ENCODE measurements at places on chromosomes 7 and 10.
A peak's percentile ranks its signal among the peaks of the same experiment; 100 is the strongest.

DNA sequence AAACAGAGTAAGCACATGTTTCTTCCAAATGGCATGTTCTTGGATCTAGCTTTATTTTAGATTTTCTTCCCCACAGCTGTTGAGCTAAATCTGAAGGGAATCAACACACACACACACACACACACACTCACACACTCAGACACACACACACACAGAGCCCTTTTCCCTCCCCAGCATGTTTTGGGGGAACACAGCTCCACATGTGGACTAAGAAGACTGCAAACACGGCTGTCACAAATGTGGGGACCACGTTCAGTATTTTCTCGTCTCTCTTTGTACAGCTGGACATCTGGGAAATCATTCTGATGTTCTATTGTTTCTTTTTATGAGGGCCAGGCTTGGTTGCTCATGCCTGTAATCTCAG is 116.3 kb downstream of the ABLIM1 start:
- no peak for DNase-seq

- DNase-seq = peak; percentile 32
These were observed 71.2 kb downstream of the LRRTM3 start for GRCh38 chr10:66996996-66997395.

GRCh38 chr7:35505066-35505465 is 189.9 kb downstream of the HERPUD2 start:
- no peak for DNase-seq

GRCh38 chr7:78165454-78165853 is 366.9 kb downstream of the PHTF2 start:
- no peak for DNase-seq

DNA sequence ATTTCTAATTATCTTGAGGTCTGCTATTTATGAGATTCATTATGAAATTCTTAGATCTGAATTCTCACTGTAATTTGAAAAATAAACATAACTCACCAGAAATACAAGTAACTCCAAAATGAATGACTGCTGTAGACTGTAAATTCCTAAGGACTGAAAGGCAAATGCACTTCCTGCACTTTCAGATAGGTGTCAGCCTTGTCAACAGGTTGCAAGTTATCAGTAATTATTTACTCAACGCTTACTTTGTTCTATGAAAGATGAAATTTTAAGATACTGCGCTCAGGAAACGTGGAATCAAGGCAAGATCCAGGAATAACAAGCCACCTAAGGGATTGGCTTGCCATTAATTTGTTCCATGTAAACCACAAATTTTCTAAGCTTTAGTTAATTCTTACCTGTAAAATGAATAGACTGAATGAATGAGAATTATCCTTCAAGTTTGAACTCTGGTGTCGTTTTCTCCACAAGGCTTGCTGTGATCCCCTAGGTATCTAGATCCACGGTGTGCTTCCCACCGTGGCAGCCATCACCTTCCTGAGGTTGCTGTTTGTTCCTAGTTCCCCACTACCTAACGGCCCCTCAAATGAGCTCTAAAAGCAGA is 12.6 kb downstream of the DHX32 start:
- DNase-seq = peak; percentile 27

GRCh38 chr10:44993922-44994751 is 6.6 kb upstream of the ZNF22 start:
- no peak for DNase-seq

DNA sequence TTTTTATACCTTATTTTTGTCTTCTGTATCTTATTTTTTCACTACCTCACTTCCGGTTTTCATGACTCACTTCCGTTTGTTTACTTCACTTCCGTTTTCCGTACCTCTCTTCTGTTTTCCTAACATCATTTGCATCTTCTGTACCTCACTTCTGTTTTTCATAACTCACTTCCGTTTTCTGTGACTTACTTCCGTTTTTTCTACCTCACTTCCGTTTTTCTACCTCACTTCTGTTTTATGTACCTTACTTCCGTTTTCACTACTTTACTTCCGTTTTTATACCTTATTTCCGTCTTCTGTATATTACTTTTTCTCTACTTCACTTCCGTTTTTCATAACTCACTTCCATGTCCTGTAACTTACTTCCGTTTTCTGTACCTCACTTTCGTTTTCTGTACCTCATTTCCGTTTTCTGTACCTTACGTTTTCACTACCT is 492.5 kb upstream of the AKR1E2 start:
- DNase-seq = no peak

GRCh38 chr10:114881417-114881816 is 56.6 kb upstream of the TRUB1 start:
- no peak for DNase-seq

- DNase-seq = peak; percentile 16
These were observed 20.5 kb downstream of the SPAG6 start for GRCh38 chr10:22365644-22366434.
